ENCODE measurements at places on chromosomes 6 and 20.
A peak's percentile ranks its signal among the peaks of the same experiment; 100 is the strongest.

GRCh38 chr6:82408952-82409431 lies 45.4 kb downstream of the TPBG start:
- DNase-seq, result no peak

GRCh38 chr6:15376900-15377487 lies 131.1 kb downstream of the JARID2 start:
- DNase-seq, result no peak

DNA sequence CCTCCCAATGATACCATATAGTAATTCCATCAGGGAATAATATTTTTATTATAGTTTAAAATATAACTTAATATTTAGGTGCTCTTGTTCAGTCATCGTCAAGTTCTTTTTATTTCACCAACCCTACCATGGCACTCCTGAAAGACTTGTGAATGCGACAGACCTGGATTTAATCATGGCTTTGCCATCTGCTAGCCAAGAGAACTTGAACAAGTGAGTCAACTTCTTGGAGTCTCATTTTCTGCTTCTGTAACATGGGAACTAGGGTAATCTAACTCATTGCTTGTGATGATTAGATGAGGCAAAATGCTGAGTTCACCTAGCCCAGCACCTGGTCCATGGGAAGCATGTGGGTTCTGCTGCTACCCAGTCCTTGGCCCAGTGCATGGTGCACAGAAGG lies 62.9 kb downstream of the ESR1 start:
- DNase-seq, result no peak

DNA sequence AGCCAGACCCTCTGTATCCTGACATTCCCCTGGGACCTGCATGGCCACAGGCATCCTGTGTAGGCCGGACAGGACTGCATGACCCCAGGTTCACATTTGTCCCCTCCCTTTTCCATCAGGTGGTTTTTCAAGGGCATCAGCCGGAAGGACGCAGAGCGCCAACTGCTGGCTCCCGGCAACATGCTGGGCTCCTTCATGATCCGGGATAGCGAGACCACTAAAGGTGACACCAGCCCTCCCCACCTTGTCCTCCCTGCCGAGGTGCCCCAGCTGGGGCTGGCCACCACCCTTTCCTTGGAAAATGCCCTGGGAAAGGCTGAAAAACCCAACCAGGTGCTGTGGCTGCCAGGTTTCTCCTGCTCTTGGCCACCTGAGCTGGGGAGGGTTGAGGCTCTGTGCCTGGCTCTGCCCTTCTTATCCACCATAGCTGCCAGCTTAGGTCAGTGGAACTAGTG lies 27.6 kb downstream of the HCK start:
- no peak for DNase-seq

- no peak for DNase-seq
These were observed at the start of gene HDGFL1 for GRCh38 chr6:22569281-22570184. HDGFL1 (plus strand) TSS chr6:22569566; CDS start chr6:22569576, 10 bp downstream.

- no peak for DNase-seq
These were observed 232.7 kb downstream of the DLL1 start for GRCh38 chr6:170057961-170058877.

DNA sequence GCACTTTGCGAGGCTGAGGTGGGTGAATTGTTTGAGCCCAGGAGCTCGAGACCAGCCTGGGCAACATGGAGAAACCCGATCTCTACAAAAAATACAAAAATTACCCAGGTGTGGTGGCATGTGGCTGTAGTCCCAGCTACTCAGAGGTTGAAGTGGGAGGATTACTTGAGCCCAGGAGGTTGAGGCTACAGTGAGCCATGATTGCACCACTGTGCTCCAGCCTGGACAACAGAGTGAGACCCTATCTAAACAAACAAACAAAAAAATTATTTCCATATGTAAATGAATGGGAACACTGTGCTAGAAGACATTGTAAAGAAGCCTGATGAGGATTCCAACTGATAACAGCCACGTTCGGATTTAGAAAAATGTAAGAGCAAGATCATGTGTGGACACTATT lies 154.2 kb downstream of the ZFP64 start:
- no peak for DNase-seq

DNA sequence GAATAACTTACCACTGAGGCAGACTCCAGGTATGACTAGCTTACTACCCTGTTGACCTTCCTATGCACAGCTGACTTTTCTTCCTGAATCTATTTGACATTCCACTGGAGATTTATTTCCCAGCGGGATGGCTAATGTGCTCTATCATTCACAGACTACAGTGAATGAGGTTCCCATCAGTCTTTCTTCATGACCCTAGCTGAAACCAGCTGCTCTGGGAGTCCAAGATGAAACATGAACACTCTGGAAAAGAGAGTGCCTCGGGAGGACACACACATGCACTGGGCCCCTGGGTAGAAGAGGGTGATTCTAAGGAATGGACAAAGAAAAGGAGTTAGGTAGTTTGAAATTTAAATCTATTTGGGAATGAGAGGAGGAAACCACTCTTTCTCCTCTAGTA lies 82.6 kb upstream of the DST start:
- no peak for DNase-seq

- DNase-seq, result peak; percentile 62
These were observed 35.8 kb downstream of the RREB1 start for GRCh38 chr6:7143476-7143974.

DNA sequence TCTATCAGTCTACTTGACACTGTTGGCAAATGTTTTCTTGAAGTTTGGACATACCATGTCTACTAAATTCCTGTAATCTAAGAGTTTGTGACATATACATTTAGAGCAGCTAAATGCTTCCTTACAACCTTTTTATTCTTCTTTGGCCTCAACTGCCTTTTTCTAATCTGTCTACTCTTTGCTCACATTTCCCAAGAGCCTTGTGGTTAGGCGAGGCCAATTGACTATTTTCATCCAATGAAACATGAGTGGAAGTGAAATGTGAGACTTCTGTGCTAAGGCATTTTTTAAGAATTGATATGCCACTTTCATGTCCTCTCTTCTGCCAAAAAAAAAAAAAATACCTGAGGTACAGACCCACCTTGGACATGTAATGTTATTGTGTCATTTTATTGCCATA lies 158.2 kb upstream of the MCHR2 start:
- DNase-seq, result no peak

GRCh38 chr6:121791396-121792315 lies 356.2 kb downstream of the GJA1 start:
- no peak for DNase-seq

DNA sequence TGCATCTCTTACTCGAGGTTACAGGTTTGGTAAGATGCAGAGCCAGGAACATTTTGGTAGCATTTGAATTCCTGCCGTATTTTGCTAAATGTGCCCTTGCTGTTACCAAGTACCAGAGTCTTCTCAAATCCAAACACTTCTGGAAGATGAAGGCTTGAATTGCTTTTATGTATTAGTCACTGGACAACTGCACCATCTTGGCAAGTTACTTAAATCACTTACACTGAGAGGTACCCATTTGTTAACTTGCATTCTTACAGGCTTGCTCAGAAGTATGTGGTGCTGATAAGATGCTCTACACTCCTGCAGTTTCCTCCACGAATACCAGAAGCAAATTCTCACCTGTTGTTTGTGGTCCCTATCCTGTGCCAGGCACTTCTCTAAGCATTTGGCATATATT lies 12.7 kb downstream of the IL22RA2 start:
- no peak for DNase-seq

- no peak for DNase-seq
These were observed 131.8 kb upstream of the BEND3 start for GRCh38 chr6:107246972-107247615.

DNA sequence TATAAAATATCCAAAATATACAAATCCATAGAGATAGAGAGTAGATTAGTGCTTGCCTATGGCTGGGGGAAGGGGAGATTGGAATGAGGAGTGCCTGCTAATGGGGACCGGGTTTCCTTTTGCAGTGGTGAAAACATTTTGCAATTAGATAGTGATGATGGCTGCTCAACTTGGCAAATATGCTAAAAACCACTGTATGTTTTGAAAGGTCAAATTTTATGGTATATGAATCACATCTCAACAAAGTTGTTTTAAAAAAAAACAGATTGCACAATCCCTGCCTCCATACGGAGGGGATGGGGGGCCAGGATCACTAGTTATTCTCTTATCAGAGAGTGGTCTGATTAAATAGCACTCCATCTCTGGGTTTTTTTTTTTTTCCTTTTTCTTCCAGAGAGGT lies 76.9 kb upstream of the RIPOR2 start:
- no peak for DNase-seq

GRCh38 chr20:40720826-40721225 lies 31.8 kb upstream of the MAFB start:
- no peak for DNase-seq

- DNase-seq, result no peak
These were observed 32.8 kb upstream of the POPDC3 start for GRCh38 chr6:105212587-105212986.

DNA sequence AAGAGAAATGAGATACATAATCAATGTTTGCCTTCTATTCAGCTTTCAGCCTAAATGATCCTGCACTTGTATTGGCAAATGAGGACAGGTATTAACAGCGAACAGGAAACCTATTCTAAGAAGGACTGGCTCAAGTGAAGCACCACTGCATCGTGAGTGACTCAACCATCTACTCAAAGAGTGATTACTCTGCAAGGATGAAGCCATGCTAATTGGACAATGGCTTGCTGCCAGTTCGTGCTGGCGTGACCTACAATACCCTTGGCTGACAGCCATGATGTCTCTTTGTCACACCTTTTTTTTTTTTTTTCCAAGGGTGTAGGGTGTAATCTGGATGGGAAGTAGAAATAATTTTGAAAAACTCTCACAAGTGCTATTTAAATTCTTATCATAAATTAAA lies 104.9 kb downstream of the GJA10 start:
- no peak for DNase-seq

GRCh38 chr20:40293740-40294139 lies 395.3 kb downstream of the MAFB start:
- no peak for DNase-seq

DNA sequence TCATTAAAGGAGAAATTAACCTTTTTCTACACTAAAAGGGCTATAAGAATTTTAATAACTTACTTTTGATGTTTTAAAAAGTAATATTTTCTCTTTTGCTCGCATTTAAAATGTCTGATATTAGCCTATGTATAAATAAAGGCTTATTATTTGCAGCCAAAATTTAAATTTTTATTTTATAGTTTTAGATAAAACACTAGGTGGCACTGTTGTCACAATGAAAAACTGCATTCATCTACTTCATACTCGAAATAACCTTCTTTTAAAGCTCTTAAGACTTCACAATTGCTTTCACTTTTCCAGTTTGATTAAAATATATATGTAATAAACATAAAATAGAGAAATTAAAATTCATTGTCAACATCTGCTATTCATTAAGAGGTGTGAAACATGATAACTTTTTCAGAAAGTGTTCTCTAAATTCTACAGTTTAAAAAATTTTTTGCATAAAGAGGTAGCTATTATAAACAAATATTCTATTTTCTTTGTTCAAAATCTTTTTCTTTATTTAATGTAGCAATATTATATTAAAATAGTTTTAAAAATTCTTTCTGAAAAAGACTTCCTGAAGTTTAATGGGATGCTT lies 78.8 kb upstream of the DEFB112 start:
- no peak for DNase-seq

- no peak for DNase-seq
These were observed 17.8 kb downstream of the ARMC12 start for GRCh38 chr6:35754452-35755277.

DNA sequence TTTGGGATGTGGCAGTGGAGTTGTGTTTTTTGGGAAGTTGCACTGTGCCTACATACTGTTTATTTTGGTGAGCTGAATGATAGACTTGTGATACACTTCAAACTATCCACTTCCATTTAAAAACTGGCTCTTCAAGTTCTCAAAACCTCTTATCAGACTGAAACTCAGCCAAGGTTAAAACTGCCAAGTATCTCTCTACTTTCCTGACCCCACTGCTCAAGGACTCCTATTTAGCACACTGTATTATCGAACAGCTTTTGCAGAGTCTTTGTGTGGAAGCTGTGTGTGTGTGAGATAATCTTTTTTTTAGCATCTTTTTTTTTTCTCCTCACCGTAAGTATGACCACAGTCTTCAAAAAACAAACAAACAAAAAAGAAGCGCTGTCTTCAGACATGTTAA lies 21.1 kb downstream of the STX11 start:
- no peak for DNase-seq

DNA sequence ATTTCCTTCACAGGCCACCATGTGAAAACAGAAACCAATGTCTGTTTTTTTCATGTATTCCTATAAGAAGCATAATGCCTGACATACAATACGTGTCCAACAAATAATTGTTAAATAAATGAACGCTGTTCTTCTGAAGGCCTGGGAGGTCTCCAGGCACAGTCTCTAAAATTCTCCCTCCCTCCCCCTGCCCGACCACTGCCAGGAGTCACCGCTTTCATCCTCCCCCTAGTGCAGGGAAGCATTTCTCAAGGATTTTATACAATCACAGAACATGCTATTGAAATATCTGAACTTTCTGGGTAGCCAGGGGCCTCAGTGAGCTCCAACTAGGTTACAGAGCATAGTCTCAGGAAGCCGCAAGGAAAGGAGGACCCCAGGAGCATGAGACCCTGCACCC lies 95.3 kb downstream of the ZNF217 start:
- DNase-seq, result no peak

- no peak for DNase-seq
These were observed 341 bp upstream of the MCM9 start for GRCh38 chr6:118935331-118935668.

- DNase-seq, result no peak
These were observed 18.6 kb downstream of the TAB2 start for GRCh38 chr6:149335924-149336608.

DNA sequence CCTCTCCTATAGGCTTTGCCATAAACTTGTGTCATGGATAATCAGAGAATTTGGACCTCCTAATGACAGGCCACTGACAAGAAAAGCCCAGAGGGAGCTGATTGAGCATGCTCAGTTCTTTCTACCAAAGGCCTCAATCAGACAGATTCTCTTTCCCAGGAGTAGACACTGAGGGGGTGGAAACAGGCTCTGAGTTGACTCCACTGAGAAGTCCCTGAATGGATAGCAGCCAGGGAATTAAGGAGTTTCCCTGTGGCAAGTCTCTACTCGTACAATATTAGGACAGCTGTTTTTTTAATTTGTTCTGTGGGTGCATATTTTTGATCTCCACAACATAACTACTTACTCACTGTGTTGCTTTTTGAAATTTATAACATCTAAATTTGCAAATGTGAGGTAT lies 63.3 kb downstream of the SLC16A10 start:
- DNase-seq, result no peak

DNA sequence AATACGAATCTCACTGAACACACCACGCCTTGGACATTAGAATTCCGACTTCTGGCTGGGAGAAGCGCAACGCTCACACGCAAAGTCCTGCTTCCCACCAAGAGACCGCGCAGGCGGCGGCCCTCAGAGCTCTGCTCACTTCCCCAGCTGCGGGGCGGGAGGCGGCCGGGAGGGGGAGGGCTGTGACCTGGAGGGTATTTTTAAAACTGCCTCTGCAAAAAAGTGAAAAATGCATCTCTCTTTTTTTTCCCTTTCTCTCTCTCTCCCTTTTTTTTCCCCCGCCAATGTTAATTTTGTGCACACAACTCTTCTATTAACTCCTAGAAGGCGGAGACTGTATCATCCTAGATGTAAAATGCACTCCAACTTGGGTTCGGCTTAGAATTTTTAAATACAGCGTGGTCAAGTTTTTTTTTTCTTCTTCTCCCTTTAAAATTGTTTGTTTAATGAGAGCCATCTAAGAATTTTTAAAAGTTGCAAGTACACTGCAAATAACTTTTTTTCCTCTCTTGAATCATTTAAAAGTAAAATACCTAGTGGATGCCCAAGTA lies 66.4 kb downstream of the STX11 start:
- DNase-seq, result no peak

GRCh38 chr20:58808271-58809046 lies 42.2 kb downstream of the GNAS-AS1 start:
- DNase-seq, result no peak

All from substantia nigra (tissue), 51 donors.